ENCODE measurements at places on chromosomes 1 and 21.

- no peak for DNase-seq
Measured at GRCh38 chr1:229225331-229225782, 45.6 kb upstream of the RAB4A start.

DNA sequence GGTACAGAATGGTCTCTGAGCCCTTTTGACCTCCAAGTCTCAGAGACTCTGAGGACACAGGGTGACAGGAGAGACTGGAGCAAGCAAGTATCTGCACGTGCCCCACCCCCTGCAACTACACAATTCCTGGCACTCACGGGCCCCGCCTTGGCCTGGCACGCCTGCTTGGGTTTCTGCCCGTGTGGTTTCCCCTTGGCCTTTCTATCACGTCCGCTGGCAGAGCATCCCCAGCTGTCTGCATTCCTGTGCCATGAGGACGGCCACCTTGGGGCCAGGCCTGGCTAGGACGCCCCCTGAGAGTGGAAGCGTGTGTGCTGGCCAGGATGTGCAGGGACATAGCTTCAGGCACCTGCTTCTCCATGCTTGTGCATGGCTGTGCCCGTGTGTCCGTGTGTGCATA, 14.3 kb upstream of the EDN2 start:
- no peak for DNase-seq

DNA sequence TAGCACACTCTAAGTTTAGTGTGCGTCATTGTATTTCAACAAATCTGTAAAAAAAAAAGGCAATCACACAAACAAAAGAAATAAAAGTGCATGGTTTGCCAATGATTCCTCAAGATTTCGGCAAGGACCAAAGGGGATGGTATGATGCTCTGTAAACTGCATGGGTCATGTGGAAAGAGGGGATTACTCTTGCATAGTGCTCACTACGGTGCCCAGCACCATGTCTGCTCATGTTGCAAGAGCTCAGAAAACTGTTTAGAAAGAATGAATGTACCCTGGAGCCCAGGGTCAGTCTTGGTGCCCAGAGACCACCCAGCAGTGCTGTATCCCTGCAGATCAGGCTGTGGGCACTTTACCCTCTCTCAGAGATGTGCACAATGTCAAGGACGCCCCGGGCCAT, 3.6 kb upstream of the KCNA10 start:
- no peak for DNase-seq

DNA sequence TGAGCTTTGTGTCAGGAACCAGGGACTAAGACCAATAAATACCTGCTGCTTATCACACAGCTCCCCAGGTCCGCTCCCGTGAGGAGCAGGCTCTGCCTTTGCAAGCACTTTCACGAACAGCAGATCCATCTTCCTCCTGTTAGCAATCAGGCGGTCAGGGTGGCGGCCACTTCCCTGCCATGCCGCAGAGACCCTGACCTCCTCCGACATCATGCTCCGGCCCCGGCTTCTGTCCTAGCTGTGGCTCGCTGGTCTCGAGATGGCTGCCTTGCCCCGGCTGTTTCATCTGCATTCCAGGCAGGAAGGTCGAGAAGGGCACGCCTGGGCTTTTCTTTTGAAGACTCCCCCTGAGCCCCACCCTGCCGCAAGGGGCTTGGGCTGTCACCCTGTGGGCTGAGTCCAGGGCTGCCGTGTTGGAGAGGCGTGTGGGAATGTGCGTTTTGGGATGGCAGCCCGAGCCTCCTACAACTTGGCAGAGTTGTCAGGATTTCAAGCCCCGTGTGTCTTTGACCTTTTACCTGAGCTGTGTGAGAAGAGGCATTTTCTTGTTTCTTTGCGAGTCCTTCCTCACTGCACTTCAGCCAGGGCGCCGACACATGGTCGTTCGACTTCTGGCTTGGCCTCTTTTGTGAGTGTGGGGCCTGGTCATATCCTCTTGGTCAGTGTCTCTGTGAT, 59.5 kb downstream of the AGPAT3 start:
- DNase-seq: no peak

DNA sequence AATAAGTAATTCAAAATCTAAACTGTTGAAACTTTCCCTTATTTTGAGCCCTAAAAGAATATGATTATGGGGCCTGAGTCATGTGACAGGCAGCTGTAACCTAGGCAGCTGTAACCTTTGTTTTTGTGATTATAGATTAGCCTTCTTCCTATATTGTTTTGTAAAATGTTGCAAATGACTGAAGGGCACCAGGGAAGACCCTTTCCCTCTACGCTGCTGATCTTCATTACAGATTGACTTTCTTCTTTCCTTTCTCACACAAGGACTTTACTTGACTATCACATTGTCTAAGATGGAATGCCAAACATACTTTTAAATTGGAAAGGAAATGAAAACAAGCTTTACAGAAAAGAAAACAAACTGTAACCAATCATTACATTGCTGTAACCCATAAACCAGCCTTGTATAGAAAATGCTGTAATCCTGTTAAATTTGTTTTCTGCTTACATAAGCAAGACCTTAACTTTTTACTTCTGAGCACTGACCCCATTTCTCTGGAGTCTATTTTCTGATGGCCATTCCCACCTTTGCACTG, 242.2 kb downstream of the RGS7 start:
- DNase-seq: no peak

GRCh38 chr1:117312453-117313138, 54.7 kb upstream of the MAN1A2 start:
- DNase-seq: no peak

GRCh38 chr1:59029411-59030167, 245.7 kb upstream of the JUN start:
- no peak for DNase-seq

All from activated CD4-positive, alpha-beta T cell treated with anti-CD3 and anti-CD28 coated beads, Interleukin-2, amount 50 U/mL, for 48 hours (primary cell).